ENCODE measurements at places on chromosomes 2 and 18.

DNA sequence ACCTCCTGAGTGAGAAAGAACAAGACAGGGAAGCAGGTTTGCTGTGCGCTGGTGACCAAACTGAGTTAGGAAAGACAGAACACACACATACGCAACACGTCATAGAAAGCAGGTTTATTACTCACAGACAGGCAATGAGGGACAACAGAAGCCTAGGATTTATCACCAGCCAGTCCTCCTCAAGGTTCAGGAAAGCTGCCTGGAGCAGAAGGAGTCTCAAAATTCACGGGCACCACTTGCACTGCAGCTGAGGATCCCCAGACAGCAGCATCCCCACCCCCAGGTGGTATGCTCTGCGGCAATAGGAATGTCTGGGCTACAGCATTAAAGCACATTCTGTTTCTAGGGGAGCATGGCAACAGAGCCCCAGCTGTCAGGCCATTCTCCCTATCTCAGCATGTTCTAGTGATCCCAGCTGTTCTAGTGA, 284.4 kb upstream of the RGPD4 start:
- H3K27me3 ChIP-seq, result no peaks in the 10 kb centered on the region
- DNase-seq, result no peak

DNA sequence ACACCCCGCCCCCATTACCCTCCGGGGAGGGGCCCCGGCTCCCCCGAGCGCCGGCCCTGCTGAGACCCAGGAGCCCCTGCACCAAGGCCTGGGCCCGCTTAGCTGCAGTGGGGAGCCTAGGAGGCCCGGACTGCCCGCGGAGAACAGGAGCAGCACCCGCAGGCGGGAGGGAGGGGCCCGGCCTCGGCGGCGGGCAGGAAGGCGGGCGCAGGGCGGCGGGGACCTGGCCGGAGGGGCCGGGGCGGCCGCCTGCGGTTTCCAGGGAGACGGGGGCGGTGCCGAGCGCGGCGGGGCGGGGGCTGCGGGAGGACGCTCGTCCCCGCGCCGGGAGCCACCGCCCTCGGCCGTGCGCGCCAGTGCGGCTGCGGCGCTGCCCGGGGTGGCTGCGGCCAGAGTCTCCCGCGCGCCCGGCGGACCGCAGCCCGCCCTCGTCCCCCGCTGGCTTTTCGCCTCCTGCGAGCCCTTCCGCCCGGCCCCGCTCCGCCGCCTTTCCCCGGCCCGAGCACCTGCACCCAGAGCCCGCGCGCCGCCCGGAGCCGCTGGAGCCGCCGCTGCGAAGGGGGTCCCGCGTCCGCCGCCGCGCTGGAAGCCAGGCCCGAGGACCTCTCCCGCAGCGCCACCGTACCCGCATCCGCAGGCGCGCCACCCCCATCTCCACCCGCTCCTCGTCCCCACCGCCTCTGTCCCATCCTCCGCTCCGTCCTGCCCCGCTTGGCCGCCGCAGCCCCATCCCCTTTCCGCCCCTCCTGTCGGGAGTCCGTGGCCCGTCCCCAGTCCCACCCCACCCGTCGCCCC, 17.2 kb downstream of the GPC1 start:
- DNase-seq, result no peak
- H3K4me3 ChIP-seq, result peak overlapping the region; percentile 49
- no peaks in the 10 kb centered on the region for H3K36me3 ChIP-seq
- no peaks in the 10 kb centered on the region for H3K27me3 ChIP-seq
- H3K27ac ChIP-seq, result peak overlapping the region; percentile 55
- H3K4me1 ChIP-seq, result peaks cover 27% of the 10 kb centered on the region

DNA sequence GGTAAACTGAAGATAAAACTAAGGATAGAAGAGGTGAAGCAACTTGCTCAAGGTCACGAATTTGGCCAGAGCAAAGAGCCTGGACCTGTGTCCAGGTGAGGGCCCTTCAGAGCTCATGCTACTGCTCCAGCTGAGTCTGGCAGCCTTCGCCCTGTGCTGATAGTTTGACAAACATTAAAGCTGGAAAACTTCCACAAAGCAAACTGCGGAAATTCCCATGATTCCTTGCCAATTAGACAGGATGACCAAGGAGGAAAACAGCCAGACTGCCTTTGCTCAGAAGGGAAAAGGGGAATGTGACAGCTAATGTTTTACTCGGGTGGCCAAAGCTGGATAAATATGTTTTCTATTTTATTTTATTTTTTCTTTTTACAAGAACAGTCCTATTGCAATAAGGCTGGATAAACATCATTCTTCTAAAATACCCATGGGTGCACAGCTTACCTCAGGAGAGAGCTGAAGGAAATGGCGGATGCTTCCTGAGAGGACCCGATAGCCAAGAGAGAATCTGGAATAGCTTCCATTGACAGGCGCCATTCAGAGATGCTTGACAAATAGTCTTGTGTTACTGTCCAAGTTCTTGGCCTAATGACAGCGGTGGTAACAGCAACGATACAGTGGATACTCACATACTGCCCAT, 5.3 kb upstream of the CTAGE1 start:
- H3K4me3 ChIP-seq, result no peak overlapping the region
- no peaks in the 10 kb centered on the region for H3K27me3 ChIP-seq
- DNase-seq, result no peak
- no peaks in the 10 kb centered on the region for H3K36me3 ChIP-seq

GRCh38 chr2:170207901-170208300, 30.0 kb downstream of the MYO3B start:
- H3K27me3 ChIP-seq, result no peaks in the 10 kb centered on the region
- no peak overlapping the region for H3K4me3 ChIP-seq
- no peak overlapping the region for H3K27ac ChIP-seq
- H3K4me1 ChIP-seq, result no peaks in the 10 kb centered on the region
- DNase-seq, result no peak
- H3K36me3 ChIP-seq, result no peaks in the 10 kb centered on the region

- no peaks in the 10 kb centered on the region for H3K4me1 ChIP-seq
- H3K27ac ChIP-seq, result no peak overlapping the region
- H3K36me3 ChIP-seq, result no peaks in the 10 kb centered on the region
- H3K4me3 ChIP-seq, result no peak overlapping the region
Observed at GRCh38 chr18:28039691-28040090, 137.2 kb downstream of the CDH2 start.
